ENCODE measurements at places on chromosomes 7 and 10.

DNA sequence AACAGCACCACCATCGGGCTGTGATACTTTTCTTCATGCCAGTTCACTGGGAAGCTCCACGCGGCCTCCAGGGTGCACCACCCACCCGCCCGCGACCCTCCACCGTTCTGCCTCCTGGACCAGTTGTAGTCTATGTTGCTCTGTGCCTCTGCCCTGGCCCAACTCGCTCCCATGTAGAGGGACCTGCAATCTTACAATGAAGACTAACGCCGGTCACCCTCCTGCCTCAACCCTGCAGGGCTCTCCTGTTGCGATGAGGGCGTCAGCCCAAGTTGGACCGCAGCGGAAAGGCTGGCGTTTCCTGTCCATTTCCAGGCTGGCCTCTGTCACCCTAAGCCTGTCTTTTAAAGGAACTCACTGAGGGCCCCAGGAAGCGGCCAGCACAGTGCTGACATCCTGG, 34.9 kb downstream of the IL15RA start:
- no peak for DNase-seq

DNA sequence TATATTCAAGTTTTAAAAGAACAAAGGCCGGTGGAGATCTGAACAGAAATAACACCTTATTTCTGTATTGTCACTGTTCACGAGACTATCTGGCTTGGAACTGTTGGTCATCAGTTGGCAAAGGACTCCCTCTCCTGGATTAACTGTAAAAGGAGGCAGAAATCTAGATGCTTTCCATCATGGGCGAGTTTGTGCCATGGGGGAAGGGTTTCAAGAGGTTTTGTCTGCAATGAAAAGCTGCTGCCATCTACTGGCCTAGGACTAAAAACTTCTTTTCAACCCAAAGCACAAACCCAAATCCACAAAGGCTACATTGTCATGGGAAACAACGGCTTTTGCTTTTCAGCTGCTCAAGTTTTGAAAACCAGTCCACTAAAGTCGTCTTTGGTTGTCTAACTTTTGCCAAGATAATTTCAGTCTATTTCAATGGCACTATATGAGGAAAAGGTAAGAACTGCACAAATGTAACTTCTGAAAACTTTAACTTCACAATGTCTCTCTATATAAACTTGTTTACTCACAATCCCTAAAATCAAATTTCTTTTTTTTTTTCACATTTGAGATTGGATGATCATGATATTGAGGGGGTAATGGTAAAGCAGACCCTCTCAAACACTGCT, 196.8 kb downstream of the SKAP2 start:
- DNase-seq: peak; percentile 33

- no peak for DNase-seq
Observed at GRCh38 chr7:159007364-159007995, 137.2 kb downstream of the VIPR2 start.

- no peak for DNase-seq
Observed at GRCh38 chr10:60444494-60445064, 54.9 kb upstream of the ANK3 start.

GRCh38 chr7:155193716-155194115, 104.0 kb upstream of the INSIG1 start:
- no peak for DNase-seq

Data from effector memory CD8-positive, alpha-beta T cell (primary cell).